Amniotic stem cell (primary cell): ENCODE measurements at places on chromosomes 7 and 10.

DNA sequence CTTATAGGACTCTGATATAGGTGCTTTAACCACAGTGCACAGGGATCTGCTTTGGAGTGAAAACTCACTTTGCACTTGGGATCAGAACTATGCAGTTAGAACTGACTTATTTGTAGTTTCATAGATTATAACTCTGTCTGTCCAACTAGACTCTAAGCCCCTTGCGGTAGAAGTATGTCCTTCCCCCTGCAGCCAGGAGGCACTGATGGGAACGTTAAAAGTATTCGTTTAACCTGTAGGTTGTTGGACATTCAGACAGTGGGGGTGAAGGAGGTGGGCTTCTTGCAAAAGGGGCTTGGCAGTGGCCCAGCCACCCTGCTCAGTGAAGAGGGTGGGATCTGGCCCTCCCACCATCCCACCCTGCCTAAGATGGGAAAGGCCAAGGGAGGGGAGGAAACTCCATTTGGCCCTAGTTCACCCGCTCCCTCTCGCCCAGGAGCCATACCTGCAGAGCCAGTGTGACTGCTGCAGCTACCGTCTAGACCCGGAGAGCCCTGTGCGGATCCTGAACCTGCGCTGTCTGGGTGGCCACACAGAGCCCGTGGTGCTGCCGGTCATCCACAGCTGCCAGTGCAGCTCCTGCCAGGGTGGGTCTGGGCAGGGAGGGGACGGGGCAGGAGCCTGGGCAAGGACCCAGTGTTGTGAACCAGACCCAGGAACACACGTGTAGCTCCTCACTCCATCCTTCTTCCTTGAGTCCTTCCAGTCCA is 5.7 kb upstream of the ZNF862 start:
- DNase-seq, result no peak

- DNase-seq, result no peak
Measured at GRCh38 chr7:82106201-82106600, 336.4 kb upstream of the HGF start.

GRCh38 chr10:96270571-96270970 is 798 bp downstream of the BLNK start:
- DNase-seq, result no peak

- no peak for DNase-seq
Measured at GRCh38 chr10:132497861-132498561, 39.6 kb upstream of the INPP5A start.

- DNase-seq, result no peak
Measured at GRCh38 chr7:70580161-70580560, 551.8 kb upstream of the GALNT17 start.

- DNase-seq, result no peak
Measured at GRCh38 chr7:105819559-105819958, 56.8 kb downstream of the ATXN7L1 start.

DNA sequence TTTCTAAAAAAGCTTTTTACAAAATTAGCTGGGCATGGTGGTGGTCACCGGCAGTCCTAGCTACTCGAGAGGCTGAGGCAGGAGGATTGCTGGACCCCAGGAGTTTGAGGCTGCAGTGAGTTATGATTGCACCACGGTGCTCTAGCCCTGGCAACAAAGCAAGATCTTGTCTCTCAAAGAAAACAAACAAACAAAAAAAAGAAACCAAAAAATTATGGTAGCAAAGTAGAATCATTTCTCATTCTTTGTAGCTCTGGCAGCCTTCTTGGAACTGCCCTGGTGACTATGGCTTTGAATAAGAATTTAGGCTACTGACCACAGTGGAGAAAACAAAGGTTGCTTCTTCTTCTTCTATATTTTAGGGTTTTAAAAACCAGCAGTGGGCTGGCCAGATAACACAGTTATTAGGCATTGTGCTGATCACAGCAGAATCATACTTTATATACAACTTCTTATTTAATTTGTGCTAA is 41.9 kb upstream of the PRKAR2B start:
- DNase-seq, result no peak

DNA sequence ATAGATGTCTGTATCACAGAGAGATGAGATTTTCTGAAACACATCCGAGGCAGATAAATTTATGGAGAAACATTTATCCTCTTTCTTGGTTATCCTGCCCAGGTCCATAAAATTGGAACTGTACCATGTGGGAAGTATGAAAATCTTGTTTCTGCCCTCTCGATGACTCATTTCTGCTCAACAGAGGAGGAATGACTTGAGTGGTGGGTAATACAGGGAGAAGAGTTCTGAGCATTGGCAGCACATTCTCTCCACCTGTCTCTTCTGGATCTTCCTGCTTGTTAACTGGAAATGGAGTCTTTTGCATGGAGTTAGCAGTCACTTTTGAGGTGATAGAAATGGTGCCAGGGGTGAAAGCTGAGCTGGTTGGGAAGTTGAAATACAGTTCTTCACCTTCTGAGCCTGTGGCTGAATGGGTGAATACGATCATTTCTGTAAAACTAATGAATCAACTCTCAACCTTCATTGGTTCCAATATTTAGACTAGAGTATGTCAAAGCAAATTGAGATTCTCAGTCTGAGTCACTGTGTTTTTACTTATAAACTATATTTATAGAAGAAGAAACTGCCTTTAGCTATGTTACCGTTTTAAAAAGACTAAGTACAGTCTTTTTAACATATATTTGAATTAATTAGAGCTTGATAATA is 945.5 kb downstream of the SORCS3 start:
- no peak for DNase-seq

DNA sequence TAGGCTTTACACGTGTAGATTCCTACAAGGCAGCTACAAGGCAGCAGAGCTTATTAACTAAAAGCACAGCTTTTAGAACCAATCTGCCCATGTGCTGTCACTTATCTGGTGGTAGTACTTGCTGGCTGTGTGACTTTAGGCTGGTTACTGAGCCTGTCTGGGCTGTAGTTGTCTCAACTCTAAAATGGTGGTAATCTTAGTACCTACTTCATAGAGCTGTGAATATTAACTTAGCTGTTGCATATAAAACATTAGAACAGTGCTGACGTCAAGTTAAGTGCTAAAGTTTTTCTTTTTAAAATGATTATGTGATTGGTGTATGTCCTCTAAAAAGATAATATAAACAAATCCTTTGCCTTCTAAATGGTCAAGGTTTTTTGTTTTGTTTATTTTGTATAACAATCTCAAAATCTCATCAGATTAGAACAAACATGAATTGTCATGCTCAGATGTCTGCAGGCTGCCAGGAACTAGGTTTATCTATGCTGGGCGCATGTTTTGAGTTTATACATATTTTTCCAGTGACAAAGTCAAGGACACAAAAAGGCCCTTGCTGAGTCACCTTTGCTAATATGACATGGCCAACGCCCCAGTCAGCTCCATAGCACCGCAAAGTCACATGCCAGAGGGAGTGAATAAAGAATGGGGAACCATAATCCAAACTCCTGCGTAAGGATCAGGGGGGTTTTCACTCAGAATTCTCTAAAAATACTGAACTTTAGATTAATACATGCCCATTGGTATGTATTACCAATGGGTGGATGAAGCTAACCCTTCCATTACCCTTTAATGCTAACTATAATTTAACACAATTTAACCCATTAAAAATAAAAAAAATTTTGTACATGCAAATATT is 39.8 kb upstream of the ARL4A start:
- DNase-seq, result peak; percentile 47
